ENCODE measurements at places on chromosomes 6 and 20. TPM values are rescaled to one million over a fixed set of nuclear protein-coding genes. Genes with fewer than 3 reads are reported as not detected.

DNA sequence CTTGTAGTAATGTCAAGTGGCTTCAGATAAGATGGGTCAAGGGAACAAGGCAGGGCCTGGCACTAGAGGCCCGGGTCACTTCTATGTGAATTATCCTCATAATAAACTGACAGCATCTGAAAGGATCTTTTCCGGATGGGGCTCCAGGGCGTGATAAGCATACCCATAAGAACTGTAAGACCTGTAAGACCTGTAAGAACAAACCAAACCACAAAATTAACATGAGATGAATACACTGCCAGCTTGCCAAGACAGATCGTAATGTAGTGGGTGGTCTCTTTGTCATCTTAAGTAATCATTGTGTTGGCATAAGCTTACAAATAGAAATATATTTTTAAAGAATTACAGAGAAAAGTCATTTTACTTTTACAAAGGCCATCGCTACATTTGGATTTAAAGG lies 334.9 kb downstream of the RFPL4B start:
- no peak for DNase-seq
- H3K27ac ChIP-seq, result no peak overlapping the region
- no peak overlapping the region for H3K4me3 ChIP-seq
- no peaks in the 10 kb centered on the region for H3K27me3 ChIP-seq
- H3K36me3 ChIP-seq, result no peaks in the 10 kb centered on the region

- DNase-seq, result no peak
- no peak overlapping the region for H3K27ac ChIP-seq
- H3K36me3 ChIP-seq, result no peaks in the 10 kb centered on the region
- no peak overlapping the region for H3K4me3 ChIP-seq
- H3K4me1 ChIP-seq, result peaks cover 15% of the 10 kb centered on the region
Observed at GRCh38 chr20:63220696-63221399, 4.9 kb upstream of the YTHDF1 start.

- peaks cover 2% of the 10 kb centered on the region for H3K27me3 ChIP-seq
- peaks cover 4% of the 10 kb centered on the region for H3K36me3 ChIP-seq
- DNase-seq, result no peak
- H3K27ac ChIP-seq, result no peak overlapping the region
Observed at GRCh38 chr6:34272013-34272926, 23.5 kb upstream of the SMIM29 start.

DNA sequence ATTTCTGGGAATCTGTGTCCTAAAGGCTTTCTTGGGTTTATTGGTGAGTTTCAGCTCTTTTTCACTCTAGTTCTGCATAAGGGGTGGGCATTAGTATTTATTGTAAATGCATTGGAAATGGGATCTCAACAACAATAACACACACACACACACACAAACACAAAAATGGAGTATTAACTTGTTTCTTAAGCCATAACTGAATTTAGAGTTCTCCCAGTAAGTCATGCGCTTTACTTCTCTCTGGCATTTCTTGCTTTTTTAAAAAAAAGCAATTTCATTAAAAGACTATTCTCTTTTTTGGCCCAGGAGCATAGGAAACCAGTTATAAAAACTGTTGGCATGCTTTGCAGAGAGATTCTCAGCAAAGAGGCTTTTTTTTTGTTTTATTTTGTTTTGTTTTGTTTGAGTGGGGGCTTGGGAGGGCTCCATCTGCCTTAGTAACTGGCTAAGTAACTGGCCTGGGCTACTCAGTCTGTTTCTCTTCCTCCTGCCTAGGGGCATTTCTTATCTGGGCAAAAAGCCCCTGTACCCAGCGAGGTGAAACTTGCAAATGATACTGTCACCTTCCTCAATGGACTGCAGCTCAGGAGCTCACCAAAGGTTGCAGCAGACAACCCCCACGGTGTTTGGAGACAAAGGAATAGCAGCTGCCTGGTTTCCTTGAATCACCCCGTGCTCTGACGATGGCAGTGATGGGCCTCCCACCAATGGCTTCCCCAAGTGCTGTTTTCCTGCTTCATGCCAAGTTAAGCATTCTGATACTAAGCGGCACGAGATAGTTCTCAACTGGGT lies 128.5 kb downstream of the BCAS1 start:
- peak overlapping the region; percentile 39 for H3K4me3 ChIP-seq
- DNase-seq, result no peak
- peaks cover 35% of the 10 kb centered on the region for H3K4me1 ChIP-seq
- no peaks in the 10 kb centered on the region for H3K36me3 ChIP-seq

GRCh38 chr20:25145131-25145530 lies 50.4 kb upstream of the ENTPD6 start:
- H3K4me1 ChIP-seq, result peaks cover 5% of the 10 kb centered on the region
- H3K36me3 ChIP-seq, result no peaks in the 10 kb centered on the region
- H3K4me3 ChIP-seq, result no peak overlapping the region
- H3K27me3 ChIP-seq, result peaks cover 7% of the 10 kb centered on the region
- DNase-seq, result no peak

- no peaks in the 10 kb centered on the region for H3K27me3 ChIP-seq
- no peaks in the 10 kb centered on the region for H3K4me1 ChIP-seq
- no peak overlapping the region for H3K27ac ChIP-seq
- no peak for DNase-seq
- H3K36me3 ChIP-seq, result no peaks in the 10 kb centered on the region
- H3K4me3 ChIP-seq, result no peak overlapping the region
Observed at GRCh38 chr20:5065879-5066383, 53.8 kb downstream of the PCNA start.

- no peaks in the 10 kb centered on the region for H3K36me3 ChIP-seq
- H3K4me3 ChIP-seq, result no peak overlapping the region
- no peak for DNase-seq
- H3K27me3 ChIP-seq, result no peaks in the 10 kb centered on the region
- H3K27ac ChIP-seq, result no peak overlapping the region
Observed at GRCh38 chr20:44222633-44223368, 12.2 kb upstream of the OSER1 start.

GRCh38 chr6:45718871-45719270 lies 296.8 kb downstream of the CLIC5 start:
- H3K4me1 ChIP-seq, result no peaks in the 10 kb centered on the region
- H3K4me3 ChIP-seq, result no peak overlapping the region
- DNase-seq, result no peak
- peaks cover 2% of the 10 kb centered on the region for H3K27me3 ChIP-seq

DNA sequence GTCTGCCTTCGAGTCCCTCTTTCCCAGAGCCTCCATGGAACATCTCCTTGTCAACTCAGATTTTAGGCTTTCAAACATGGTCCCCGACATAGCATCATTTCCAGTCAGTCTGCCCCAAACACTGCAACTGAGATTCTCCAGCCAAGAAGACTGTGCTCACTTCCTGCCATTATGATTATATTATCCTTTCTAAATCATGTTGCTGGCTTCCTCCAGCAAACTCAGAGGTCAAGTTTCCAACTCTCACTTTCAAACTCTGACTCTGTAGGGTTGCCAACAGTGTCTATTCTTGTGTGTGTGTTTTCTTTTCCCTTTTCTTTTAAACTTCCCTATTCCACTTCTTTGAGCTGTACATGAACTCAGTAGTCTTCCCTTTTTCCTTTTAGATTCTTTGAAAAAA lies 61.2 kb upstream of the TRAF3IP2 start:
- no peak overlapping the region for H3K27ac ChIP-seq
- H3K4me1 ChIP-seq, result peaks cover 40% of the 10 kb centered on the region

- H3K36me3 ChIP-seq, result no peaks in the 10 kb centered on the region
- peaks cover 13% of the 10 kb centered on the region for H3K4me1 ChIP-seq
- H3K4me3 ChIP-seq, result no peak overlapping the region
Observed at GRCh38 chr6:150119173-150119572, 23.7 kb upstream of the PPP1R14C start.

DNA sequence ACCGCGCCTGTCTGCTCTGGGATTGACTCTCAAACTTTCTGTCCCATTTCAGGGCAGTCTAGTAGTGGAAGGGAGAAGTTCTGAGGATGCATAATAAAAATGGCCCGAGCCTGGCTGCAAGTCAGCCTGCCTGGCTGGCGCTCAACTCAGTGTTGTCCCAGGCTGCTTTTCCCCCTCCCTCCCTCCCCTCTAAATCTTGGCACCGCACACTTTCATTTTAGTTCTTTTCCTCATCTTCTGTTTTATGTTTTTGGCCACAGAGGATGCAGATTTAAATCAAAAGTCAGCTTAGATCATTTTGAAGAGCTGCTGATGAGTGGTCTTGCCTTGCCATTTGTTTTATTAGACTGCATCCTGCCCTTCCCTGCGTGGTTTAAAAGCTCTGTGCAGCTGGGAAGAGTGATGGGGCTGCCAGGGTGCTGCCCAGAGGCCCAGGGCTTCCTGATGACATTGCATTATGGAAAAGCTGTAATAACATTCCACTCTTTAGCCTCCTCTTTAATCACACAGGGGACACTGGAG lies 6.5 kb upstream of the UQCC2 start:
- no peaks in the 10 kb centered on the region for H3K36me3 ChIP-seq
- H3K4me3 ChIP-seq, result no peak overlapping the region
- peaks cover 7% of the 10 kb centered on the region for H3K27me3 ChIP-seq
- DNase-seq, result no peak

DNA sequence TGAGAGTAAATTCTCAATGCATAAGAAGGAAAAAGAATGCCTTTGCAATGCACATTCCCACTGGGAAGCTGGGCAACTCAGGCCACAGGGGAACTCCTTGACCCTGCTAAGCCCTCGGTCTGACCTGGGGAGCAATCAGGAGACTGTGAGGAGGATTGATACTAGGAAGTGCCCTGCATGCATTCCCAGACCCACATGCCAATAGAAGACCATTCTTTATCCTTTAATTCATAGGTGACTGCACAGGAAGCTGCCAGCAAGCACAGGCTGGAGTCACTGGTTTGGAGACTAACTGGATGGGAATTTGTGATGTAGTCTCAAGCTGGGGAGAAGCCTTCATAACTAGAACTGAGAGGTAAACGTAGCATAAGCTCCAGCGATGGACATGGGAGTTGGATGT lies 1012.7 kb downstream of the EYS start:
- no peak for DNase-seq
- H3K4me1 ChIP-seq, result no peaks in the 10 kb centered on the region
- peaks cover 6% of the 10 kb centered on the region for H3K36me3 ChIP-seq
- no peaks in the 10 kb centered on the region for H3K27me3 ChIP-seq

DNA sequence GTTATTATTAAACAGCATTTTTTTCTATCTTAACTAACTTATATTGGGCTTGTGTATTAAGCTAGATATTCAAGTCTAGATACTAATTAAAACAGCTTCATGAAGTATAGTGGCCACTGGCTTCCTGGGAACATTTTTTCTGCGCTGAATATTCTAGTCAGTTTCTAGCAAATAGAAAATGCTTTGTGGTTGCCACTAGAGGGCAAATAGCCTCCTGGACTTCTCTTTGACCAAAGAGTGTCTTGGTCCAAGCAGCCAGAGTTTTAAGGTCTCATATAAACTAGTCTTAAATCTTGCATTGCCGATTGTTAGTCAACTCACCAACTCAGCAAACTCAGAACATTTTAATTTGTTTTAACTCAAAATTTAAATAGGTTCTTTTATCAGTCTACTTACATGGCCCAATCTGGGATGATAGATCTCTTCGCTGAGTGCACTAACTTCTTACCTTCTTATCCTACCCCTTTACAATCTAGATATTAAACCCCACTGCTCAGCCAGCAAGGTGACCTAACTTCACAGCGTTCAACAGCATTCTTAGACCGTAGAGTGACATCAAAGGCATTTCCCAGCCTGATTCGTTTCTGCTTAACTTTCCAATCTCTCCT lies 24.6 kb upstream of the ID4 start:
- no peaks in the 10 kb centered on the region for H3K36me3 ChIP-seq
- no peak overlapping the region for H3K27ac ChIP-seq
- no peaks in the 10 kb centered on the region for H3K27me3 ChIP-seq
- DNase-seq, result no peak

GRCh38 chr6:54980511-54981275 lies 134.1 kb downstream of the FAM83B start:
- no peak for DNase-seq
- no peak overlapping the region for H3K4me3 ChIP-seq
- no peaks in the 10 kb centered on the region for H3K4me1 ChIP-seq
- H3K27me3 ChIP-seq, result no peaks in the 10 kb centered on the region
- H3K27ac ChIP-seq, result no peak overlapping the region

DNA sequence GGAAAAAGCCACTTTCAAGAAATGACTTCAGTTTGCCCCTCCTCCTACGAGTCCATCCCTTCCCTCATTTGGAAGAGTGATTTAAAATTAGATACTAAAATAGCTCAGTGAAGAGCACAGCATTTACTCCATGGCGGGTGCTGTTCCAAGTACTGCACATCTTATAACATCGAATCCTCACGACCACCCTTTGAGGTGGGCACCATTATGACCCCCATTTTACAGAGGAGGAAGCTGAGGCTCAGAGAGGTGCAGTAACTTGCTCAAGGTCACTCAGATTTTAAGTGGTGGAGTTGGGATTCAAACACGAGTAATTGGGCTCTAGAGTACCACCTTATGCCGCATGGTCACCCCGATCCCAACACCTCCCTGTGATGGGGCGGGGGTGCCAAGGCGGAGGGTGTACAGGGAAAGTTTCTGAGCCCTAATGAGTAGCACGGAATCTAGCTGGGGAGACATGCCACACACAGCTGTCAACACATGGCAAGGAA lies 25.5 kb downstream of the TTBK1 start:
- H3K4me3 ChIP-seq, result no peak overlapping the region
- H3K4me1 ChIP-seq, result peaks cover 27% of the 10 kb centered on the region
- peaks cover 19% of the 10 kb centered on the region for H3K27me3 ChIP-seq
- peak overlapping the region; percentile 66 for H3K27ac ChIP-seq
- no peak for DNase-seq

DNA sequence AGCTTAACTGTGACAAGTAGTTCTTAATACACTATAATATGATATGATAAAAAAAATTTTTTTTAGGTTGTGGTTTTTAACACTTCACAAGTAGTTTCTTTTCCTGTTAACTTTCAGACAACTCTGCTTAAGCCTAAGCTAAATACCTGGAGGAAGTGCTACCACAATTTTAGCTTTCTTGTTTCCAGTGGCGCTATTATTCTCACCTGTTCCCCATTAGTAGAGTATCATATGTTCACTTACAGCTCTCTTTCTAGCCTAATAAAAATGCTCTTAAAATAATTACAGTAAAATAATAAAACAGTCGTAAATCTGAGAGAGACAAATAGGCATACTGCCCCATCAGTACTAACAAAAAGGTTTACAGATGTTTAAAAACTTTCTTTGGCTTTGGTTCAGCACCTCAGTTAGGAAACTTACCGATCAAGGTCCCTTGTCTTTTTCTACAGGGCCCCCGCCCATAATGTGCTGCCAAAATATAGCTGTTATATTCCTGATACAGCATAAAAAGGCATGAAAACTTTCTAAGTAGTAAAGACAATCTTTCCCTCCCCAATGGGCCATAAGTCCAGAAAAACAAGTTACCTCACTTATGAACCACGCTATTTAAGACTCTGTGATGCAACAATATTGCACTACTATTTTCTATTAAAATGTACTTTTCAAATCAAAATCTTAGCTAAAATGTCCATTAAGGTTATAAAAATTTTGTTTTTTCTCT lies 57.9 kb downstream of the SESN1 start:
- H3K4me1 ChIP-seq, result peaks cover 2% of the 10 kb centered on the region
- H3K4me3 ChIP-seq, result no peak overlapping the region
- H3K27ac ChIP-seq, result no peak overlapping the region
- H3K36me3 ChIP-seq, result no peaks in the 10 kb centered on the region

DACT2 gene
- 0.22 TPM for total RNA-seq

NSFL1C gene
- total RNA-seq, result 71.4 TPM

RAMACL gene
- total RNA-seq, result 9.5 TPM

VWA7 gene
- total RNA-seq, result 3.2 TPM

PXMP4 gene
- total RNA-seq, result 9.4 TPM

RBBP8NL gene
- not detected for total RNA-seq

ZNF311 gene
- 5.1 TPM for total RNA-seq

DYNLT2 gene
- total RNA-seq, result 1.7 TPM

SEMG1 gene
- total RNA-seq, result not detected

PBOV1 gene
- not detected for total RNA-seq

All from glutamatergic neuron (in vitro differentiated cells).